Transverse colon (tissue), 4 donors: ENCODE measurements at places on chromosomes 1 and 21. TPM values are rescaled to one million over a fixed set of nuclear protein-coding genes. Genes with fewer than 3 reads are reported as not detected.

GRCh38 chr1:160171980-160172379 is 18.4 kb upstream of the CASQ1 start:
- no peak for DNase-seq
- no peaks in the 10 kb centered on the region for H3K36me3 ChIP-seq
- peaks cover 3% of the 10 kb centered on the region for H3K27me3 ChIP-seq
- H3K4me3 ChIP-seq = no peak overlapping the region
- no peak overlapping the region for H3K27ac ChIP-seq

DNA sequence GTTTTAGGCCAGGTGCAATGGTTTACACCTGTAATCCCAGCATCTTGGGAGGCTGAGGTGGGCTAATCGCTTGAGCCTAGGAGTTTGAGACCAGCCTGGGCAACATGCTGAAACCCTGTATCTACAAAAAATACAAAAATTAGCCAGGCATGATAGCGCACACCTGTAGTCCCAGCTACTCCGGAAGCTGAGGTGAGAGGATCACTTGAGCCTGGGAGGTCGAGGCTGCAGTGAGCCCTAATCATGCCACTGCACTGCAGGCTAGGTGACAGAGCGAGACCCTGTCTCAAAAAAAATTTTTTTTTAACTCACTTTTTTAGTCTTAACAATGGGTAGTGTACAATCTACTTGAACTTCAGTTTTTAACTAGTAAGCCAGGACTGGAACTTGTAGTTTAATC is 137.5 kb downstream of the HS2ST1 start:
- no peaks in the 10 kb centered on the region for H3K4me1 ChIP-seq
- H3K27me3 ChIP-seq = no peaks in the 10 kb centered on the region
- no peak for DNase-seq
- H3K27ac ChIP-seq = no peak overlapping the region

DNA sequence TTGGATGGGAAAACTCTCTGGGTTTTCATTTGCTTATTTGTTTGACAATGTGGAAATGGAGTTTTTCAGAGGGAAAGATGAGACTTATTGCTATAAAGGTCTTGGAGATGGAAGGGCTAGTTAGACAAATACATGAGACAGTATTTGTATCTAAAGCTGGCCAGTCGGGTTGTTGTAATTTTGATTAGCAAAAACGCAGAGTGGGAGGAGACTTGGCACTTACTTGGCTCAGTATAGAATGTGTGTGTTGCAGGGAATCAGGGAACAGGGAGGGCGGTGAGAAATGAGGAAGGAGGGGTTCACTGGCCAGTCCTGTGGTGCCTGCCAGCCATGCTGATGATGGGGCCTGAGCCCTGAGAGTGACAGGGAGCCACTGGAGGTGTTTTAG is 6.0 kb upstream of the FOXE3 start:
- H3K27me3 ChIP-seq = peaks cover 5% of the 10 kb centered on the region
- DNase-seq = no peak
- no peak overlapping the region for H3K27ac ChIP-seq
- H3K4me1 ChIP-seq = no peaks in the 10 kb centered on the region

- DNase-seq = peak; percentile 27
- H3K27me3 ChIP-seq = peaks cover 12% of the 10 kb centered on the region
- H3K36me3 ChIP-seq = no peaks in the 10 kb centered on the region
- H3K4me3 ChIP-seq = no peak overlapping the region
- H3K27ac ChIP-seq = no peak overlapping the region
Measured at GRCh38 chr1:41282679-41283317, 40.7 kb upstream of the SCMH1 start.

GRCh38 chr21:27043377-27043776 is 76.5 kb upstream of the ADAMTS5 start:
- no peak overlapping the region for H3K4me3 ChIP-seq
- DNase-seq = no peak
- H3K4me1 ChIP-seq = no peaks in the 10 kb centered on the region

SYT11 gene
- 3.8 TPM for total RNA-seq

FUBP1 gene
- total RNA-seq = 114 TPM
